ENCODE measurements at places on chromosomes 11 and 22. TPM values are rescaled to one million over a fixed set of nuclear protein-coding genes. Genes with fewer than 3 reads are reported as not detected.

The CALCA gene
- total RNA-seq = not detected

The GRAMD1B gene
- 37.0 TPM for total RNA-seq

The APOBEC3F gene
- 7.6 TPM for total RNA-seq

The KRTAP5-2 gene
- not detected for total RNA-seq

The IGSF9B gene
- 11.7 TPM for total RNA-seq

The SPTBN2 gene
- total RNA-seq = 14.2 TPM

The SYT12 gene
- total RNA-seq = 0.12 TPM

The MS4A6E gene
- total RNA-seq = not detected

The PIWIL4 gene
- total RNA-seq = 3.6 TPM

The TMPRSS6 gene
- not detected for total RNA-seq

The MRGPRX4 gene
- not detected for total RNA-seq

The MAJIN gene
- 0.46 TPM for total RNA-seq

The NCAM1 gene
- total RNA-seq = 114 TPM

Measured in ovary (tissue), 10 donors.